ENCODE measurements at places on chromosomes 5 and 9.

DNA sequence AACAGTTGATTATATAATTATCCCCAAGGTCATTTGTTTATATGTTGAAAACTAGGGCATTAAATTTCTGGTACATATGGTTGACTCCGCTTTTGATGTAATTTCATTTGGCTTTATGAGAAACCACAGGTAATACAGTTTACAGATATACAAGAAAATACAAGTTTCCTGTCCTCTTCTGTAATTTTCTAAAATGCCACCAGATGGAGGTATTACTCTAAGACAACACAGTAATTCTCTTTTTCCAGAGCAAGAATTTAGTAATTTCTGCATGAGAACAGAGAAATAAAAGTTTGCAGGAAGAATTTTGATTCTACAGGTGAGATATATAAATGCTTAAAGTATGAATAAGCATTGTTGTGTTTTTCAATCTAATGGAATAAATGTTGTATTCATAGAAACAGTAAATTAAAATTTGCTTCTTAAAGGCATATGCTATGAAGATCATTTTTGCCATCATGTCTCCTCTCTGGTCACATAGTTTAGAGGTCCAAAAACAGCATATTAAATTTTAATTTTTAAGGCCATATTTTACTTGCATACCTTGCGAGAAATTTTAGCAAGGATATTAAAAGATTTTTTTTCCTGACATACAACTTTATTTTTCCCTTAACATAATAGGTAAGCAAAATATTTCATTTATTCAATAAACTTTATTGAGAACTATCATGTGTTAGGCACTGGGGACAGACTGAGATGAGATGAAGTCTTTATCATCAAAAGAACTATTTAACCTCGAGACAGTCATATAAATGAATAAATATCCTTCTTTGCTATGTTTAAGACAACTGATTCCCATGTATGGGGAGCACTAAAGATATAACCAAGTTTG is 22.7 kb downstream of the CHD1 start:
- DNase-seq = no peak

DNA sequence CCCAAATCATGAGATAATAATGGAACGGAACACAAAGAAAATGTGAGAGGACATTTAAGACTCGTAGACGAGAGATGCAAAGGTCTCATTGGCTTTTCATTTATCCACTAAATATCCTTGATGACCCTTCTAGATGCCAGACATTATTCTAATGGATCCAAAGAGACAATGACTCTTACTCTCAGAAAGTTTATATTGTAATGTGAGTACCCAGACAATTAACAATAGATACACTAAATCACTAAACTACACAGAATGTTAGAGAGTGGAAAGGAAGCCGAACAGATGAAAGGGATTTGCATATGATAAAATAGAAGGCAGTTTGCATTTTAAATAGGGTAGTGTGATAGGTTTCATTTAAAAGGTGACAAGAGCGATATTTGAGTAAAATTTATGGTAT is 973.3 kb downstream of the TAF11L14 start:
- no peak for DNase-seq

DNA sequence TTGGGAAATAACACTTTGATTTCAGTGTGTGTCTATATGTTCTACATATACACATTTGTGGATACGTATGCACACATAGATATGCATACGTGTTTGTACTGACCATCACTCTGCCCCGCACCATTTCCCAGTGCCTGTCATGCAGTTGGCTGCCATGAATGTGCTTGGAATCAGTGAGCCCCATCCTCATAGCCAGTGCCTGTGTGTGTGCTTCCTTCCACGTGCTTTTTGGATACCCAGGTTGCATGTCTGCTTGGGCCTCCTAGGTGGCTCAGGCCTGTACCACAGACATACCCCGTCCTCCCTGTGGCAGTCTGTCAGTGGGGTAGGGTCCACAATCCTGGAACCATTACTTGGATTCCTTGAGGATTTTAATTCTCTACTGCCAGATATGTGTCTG is 243.6 kb downstream of the FANCC start:
- DNase-seq = no peak

GRCh38 chr5:141850244-141850768 is 27.9 kb downstream of the PCDH1 start:
- peak; percentile 52 for DNase-seq

GRCh38 chr5:54820346-54821134 is 164.9 kb downstream of the ESM1 start:
- DNase-seq = no peak

GRCh38 chr5:138946241-138946623 is 71.1 kb upstream of the LRRTM2 start:
- no peak for DNase-seq

GRCh38 chr9:2967766-2968165 is 123.9 kb upstream of the PUM3 start:
- no peak for DNase-seq

DNA sequence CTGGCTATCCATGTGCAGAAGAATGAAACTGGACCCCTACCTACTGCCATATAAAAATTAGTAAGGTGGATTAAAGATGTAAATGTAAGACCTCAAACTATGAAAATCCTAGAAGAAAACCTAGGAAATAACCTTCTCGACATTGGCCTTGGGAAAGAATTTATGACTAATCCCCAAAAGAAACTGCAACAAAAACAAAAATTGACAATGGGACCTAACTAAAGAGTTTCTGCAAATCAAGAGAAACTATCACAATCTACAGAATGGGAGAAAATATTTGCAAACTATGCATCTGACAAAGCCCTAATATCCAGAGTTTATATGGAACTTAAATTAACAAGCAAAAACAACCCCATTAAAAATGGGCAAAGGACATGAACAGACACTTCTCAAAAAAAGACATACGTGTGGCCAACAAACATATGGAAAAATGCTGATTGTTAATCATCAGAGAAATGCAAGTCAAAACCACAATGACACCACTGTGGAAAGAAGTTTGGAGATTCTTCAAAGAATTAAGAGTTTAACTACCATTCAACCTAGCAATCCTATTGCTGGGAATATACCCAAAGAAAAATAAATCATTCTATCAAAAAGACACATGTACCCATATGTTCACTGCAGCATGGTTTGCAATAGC is 98.5 kb downstream of the NR3C1 start:
- no peak for DNase-seq

- no peak for DNase-seq
Observed at GRCh38 chr5:179780362-179780761, 13.4 kb upstream of the LTC4S start.

DNA sequence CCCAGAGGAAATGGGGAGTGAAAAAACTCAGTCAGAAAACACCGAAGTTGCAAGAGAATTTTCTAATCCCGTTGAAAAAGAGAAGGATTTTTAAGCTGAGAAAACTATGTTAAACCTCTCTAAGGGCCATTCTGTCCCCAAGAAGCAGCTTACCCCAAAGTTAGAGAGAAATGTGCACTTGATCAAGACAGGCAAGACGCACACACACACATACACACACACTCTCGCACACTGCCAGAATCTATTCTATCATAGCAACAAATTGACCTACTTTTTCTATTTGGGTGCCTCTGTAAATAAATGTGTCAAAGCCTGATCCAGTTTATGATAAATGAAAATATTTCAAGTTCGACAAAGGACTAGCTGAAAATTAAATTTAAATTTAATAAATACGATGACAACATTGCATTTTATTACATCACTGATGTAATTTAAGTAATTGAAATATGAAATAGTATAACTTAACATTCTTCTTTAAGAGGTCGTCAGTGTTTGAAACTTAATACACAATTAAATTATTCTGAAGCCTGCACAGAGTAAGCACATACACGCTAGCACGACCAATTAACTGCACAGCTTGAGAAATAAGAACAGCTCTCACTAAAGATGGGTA is 5.9 kb downstream of the NFIL3 start:
- no peak for DNase-seq

- no peak for DNase-seq
Observed at GRCh38 chr9:117434566-117434965, 19.7 kb upstream of the ASTN2 start.

DNA sequence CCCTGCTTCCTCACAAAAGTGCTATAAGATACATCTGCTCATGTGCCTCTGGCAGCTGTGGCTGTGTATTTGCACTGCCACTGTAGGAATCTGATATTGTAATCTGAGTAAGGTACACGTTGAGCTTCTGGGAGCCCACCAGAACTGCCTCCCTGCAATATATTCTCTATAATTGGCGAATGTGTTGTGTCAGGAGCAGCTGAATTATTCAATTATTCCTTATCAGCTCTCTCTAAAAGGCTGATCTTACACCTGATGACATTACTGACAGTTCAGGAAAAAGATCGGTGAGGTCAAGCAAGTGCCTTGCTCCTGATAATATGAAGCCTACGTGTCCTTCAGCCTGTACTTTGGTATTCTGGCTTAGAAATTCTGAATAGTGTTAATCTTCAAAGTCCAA is 1015.0 kb downstream of the CDH9 start:
- no peak for DNase-seq

DNA sequence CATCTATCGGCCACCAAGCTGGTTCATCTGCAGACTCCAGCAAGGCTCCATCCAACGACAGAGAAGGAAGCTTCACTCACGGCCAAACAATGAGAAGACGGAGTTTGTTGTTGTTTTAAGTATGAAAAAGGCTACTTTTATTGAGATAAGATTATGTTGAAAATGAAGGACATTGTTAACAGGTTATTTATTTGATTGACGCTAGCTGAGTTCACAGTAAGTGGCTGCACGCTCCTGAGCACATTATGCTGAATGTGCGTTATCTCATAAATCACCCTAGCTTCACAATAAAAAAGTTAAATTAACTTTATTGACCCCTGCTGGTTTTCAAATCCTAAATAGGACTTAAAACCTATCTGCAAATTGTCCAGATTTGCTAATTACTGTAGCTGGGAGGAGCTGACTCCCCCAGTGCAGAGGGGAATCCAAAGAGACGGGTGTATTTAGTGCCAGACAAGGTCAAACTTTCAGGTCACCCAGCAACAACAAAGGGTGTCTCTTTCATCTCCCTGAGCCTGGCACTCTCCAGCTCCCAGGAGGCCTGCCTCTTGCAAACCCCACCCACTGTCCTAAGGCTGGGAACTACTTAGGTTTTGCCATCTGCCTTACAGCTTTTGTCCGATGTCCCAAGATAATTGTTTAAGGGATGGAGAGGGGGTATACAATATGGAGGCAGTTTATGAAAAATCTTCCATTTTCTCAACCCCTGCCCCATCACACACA is 129.2 kb downstream of the ZDHHC21 start:
- DNase-seq = no peak

DNA sequence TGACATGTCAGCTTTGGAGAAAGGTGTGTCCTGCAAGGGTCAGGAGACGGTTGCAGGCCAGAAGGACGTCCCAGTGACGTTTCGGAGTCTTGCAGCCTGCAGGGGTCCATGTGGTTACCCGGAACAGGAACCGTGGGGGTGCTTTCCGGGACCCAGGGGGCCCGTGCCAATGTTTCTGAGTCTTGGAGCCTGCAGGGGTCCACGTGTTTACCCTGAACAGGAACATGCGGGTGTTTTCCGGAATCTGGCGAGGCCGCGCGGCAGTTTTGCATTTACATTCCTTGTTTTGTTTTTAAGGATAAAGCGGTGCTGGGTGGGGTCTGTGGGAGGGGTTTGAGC is 30.6 kb downstream of the NKD2 start:
- no peak for DNase-seq

DNA sequence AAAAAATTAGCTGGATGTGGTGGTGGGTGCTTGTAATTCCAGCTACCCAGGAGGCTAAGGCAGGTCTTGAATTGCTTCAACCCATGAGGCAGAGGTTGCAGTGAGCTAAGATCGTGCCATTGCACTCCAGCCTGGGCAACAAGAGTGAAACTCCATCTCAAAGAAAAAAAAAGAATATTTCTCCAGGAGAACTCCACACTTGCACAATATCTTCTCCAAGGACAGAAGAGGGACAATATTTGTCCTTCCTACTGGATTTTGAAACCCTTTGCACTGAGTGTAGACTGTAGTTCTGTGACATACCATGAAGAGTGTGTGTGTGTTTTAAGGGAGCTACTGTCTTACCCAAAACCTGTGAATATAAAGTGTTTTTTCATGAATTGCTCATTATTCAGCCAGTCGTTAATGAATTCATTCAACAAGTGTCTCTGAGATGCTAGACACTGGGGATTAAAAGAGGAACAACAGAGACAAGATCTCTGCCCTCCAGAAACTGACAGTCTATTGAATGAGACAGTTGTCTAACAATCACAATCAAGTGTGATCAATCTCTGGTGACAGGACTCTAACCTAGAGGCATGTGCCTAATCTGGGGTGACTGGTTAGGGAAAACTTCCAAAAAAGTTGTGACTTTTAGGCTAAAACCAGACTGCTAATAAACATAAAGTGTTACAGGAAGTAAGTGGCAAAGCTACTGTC is 9.8 kb upstream of the UBE2D2 start:
- DNase-seq = no peak

DNA sequence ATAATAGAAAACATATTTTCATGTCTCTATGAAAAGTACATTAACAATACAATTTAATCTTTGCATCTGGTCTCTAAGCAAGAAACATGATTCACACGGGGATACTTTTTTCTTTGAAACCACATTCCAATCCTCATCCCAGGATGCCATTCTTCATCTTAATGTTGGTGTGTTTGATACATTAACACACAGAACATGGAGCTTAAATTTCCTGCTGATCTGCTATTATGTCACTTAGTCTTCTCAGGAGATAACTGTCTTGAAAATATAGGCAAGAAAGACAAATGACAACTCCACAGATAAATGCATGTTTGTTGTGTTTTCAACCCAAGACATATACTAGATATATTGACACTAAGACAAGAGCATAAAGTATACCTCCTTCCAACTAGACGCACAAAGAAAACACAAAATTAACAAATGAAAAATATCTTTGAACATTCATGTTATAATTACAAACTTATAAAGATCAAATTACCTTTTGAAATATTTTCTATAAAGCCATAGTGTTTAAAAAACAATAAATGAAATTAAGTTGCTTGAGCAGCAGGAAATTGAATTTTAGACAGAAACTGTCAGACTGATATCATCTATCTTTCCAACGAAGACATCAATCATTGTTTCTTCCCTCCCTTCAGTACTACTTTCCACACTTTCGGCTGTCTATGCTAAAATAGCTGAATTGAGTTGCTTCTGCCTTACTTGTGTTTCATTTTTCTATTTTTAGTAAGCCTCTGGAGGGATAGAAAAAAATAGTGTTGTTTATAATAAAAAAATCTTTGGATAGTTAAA is 1676.7 kb upstream of the CDH9 start:
- DNase-seq = no peak

GRCh38 chr9:94002316-94003140 is 47.4 kb upstream of the BARX1 start:
- no peak for DNase-seq

DNA sequence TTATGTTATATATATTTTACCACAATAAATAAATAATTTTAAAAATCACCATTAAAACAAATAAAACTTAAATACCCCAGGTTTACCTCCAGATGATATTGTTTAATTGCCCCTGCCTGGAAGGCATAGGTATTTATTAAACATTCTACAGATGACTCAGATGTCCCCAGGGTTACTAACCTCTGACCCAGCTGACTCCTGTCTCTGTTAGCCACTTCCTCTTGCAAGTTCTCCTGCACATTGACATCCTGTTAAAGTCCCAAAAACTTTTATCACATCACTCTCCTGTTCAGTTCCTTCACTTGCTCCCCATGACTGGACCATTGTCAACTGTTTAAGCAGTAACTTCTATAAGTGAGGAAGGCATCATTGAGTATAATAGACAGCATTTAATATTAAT is 37.0 kb upstream of the RAB3C start:
- DNase-seq = no peak

All from activated naive CD4-positive, alpha-beta T cell treated with anti-CD3 and anti-CD28 coated beads, Interleukin-2, amount 50 U/mL, for 16 hours (primary cell).